Hematopoietic multipotent progenitor cell treated with erythropoietin and hydrocortisone succinate and interleukin-3 and kit ligand, for 6 days (in vitro differentiated cells): ENCODE measurements at places on chromosomes 1 and 21.

DNA sequence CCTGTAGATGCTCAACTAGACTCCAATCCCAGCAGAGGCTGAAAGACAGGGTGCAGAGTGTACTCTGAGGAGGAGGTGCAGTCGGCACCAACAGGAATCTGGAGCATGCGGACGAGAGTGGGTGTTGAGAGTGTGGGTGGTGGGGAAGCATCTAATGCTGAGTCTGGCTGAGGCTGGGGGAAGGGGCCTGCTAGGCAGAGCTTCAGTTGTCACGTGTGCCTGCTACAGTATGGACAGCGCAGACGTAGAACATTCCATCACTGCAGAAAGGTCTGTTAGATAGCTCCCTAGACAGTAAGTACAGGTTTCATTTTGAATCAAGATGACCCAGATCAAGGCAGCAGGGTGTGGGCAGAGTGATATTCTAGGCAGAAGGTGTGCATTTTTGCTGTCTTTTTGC is 23.1 kb downstream of the SNAP47 start:
- no peak for DNase-seq

DNA sequence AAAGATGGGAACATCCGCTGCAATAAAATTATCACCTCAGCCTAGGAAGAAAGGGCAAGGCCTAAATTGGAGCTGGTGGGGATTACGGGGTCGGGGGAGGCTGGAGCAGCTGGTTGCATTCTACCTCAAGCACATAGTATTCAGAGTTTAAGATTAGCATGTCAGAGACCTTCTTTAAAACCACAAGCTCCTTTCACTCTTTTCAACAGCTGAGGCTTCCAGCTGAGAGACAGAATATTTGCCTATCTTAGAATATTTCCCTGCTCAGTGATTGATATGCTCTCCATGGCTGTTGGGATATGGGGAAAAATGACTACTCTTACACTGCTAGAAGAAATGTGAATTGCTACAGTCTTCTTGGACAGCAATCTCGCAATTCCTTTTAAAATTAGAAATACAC is 248.6 kb downstream of the TBX15 start:
- DNase-seq = no peak

- DNase-seq = peak; percentile 77
Observed at GRCh38 chr1:119582801-119583200, 65.3 kb downstream of the ZNF697 start.

DNA sequence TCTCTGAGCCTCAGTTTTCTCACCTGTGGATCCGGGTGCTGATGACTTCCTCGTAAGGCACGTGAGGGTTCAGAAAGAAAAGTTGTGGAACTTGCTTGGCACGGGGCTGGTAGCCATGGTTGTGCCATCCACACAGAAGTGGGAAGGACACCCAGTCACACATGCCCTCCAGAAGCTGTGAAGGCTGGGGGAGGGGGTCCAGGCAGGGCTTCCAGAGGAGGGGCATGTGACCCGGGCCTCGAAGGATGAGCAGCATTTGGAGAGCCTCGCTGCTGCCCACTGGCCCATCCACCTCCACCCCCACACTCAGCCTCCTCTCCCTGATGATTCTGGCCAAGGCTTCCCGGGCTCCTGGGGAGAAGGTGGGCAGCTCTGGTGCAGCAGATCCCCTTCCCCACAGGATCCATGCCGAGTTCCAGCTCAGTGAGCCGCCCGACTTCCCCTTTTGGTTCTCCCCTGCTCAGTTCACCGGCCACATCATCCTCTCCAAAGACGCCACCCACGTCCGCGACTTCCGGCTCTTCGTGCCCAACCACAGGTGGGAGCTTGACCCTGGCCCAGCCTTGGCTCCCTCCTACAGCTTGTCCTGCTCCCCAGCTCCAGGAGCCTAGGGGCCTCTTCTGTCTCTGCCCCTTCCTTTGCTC is 9.4 kb downstream of the SELENON start:
- peak; percentile 36 for DNase-seq

DNA sequence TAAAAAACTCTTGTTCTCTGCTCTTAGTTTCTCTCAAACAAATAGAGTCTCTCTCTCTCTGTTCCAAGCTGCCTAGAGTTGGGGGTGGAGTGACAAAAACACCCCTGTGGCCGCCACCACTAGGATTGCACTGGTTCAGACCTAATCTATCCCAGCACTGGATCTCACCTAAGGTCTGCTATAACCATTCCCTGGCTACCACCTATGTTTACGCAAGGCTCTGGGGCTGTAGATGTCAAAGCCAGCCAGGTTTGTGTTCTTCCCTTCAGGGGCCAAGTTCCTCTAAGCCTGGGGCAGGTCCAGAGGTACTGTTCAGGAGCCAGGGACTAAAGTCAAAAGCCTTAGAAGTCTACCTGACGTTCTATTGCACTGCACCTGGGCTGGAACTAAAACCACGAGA is 12.8 kb upstream of the CYP2J2 start:
- DNase-seq = no peak

DNA sequence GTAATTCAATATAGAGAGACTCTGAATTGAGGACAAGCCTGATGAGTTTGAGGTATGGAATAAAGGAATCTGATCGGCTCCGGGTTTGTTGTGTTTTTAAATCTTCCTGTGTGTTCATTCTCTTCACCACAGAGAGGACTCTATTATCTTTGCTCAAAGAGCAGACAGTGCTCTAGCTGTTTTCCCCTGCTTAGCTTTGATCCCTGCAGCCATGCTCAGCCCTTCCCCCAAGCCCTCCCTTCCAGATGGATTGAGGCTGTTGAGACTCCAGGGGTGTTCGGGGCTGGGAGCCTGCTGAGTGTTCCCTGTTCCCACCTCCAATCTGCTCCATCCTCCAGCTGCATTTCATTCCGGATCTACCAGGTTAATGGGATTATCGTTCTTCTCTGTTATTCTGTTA is 74.2 kb upstream of the CXADR start:
- DNase-seq = no peak

DNA sequence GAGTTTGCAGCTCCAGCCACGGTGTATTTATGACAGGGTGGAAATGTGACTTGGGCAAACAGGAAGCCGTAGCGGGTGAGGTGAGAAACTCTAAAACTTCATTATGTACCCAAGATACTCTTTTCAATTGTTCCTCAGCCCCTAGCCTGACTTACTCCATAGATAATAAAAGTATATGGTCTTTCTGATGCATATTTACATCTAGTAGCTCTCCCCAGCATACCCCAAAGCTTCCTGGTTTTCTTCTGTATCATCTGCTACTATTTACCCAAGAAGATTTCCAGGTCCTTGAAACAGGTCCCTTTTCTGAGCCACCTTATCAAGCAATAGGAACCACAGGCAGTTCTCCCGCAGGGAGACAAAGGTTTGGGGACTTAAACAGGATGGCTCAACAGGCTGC is 201.5 kb upstream of the ESRRG start:
- DNase-seq = no peak

DNA sequence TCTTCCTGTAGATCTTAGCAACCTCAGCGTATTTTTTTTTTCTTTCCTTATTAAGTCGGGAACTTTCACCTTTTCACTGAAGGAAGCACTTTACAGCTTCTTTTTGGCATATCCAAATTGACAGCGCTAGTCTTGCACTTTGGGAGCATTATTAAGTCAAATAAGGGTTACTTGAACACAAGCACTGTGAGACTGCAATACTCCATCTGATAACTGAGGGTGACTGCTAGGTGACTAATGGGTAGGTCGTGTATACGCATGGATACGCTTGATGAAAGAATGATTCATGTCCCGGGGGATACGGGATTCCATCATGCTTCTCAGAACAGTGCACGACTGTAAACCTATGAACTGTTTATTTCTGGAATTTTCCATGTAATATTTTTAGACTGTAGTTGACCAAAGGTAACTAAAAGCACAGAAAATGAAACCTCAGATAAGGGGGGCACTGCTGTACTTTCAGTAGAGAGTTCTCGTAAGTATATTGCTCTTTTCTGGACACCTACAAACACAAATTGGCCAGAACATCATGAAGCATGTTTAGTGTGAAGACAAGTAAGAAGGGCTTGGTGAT is 364.7 kb downstream of the SMYD3 start:
- DNase-seq = no peak

GRCh38 chr1:50976890-50977574 is 7.0 kb downstream of the CDKN2C start:
- DNase-seq = peak; percentile 64

GRCh38 chr21:33011462-33011861 is 14.3 kb upstream of the OLIG2 start:
- no peak for DNase-seq

DNA sequence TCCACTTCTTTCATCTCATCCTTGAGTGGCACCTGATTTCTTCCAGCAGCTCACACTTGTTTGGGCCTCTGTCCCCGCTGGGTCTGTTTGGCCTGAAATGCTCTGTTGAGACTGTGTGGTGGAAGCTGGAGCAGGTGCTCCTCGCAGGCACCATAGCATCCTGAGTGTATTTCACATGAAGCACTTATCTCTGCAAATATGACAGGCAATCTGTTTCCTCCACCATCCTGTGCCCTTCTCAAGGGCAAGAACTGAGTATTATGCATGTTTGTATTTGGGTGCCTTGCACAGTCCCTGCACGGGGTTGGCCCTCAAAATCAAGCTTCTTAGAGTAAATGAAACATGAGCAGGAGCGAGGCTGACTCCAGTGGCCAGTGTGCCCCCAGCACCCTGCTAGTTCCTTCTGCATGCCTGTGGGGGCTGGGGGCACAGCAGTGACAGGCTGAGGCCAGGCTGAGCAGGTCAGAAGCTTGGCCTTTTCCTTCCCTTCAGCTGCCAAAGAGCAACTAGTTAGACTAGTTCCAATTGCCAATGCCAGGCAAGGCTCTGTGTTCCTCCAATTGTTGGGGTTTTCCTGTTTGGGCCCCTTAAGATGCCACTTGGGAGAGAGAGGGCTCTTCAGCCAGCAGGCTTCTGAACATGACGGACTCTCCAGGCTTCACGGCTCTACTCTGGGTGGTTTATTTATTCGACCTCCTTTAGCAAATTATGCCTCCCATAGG is 129.6 kb upstream of the ATP1A1 start:
- DNase-seq = no peak

DNA sequence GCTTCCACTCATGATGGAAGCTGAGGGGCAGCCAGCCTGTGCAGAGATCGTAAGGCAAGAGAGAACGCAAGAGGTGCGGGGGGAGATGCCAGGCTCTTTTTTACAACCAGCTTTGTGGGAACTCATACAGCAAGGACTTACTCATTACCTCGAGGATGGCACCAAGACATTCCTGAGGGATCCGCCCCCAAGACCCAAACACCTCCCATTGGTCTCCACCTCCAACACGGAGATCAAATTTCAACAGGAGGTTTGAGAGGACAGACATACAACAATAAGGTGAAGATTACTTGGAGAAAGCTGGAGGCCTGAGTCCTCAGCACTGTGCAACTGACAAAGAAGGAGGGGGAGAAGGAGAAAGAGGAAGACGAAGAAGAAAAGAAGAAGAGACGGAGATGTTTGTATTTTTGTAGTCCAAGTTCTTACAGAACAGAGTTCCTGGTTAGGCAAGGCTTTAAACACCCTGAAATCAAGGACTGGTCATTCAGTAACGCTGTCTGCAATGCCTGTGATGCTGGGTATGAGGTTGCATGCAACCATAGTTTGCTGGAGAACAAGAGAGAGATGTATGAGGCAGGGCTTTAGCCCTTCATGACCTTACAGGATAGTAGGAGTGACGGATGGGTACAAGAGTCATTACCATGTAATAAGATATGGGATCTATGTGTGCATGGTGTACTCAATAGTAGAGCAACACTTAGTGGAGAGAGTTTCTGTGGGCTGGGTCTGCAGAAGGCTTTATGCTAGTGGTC is 19.7 kb upstream of the GALNT2 start:
- DNase-seq = no peak

- DNase-seq = no peak
Observed at GRCh38 chr1:29448456-29449235, 212.3 kb downstream of the PTPRU start.

- DNase-seq = peak; percentile 97
Observed at GRCh38 chr1:32413507-32414185, 19.4 kb upstream of the BSDC1 start.

DNA sequence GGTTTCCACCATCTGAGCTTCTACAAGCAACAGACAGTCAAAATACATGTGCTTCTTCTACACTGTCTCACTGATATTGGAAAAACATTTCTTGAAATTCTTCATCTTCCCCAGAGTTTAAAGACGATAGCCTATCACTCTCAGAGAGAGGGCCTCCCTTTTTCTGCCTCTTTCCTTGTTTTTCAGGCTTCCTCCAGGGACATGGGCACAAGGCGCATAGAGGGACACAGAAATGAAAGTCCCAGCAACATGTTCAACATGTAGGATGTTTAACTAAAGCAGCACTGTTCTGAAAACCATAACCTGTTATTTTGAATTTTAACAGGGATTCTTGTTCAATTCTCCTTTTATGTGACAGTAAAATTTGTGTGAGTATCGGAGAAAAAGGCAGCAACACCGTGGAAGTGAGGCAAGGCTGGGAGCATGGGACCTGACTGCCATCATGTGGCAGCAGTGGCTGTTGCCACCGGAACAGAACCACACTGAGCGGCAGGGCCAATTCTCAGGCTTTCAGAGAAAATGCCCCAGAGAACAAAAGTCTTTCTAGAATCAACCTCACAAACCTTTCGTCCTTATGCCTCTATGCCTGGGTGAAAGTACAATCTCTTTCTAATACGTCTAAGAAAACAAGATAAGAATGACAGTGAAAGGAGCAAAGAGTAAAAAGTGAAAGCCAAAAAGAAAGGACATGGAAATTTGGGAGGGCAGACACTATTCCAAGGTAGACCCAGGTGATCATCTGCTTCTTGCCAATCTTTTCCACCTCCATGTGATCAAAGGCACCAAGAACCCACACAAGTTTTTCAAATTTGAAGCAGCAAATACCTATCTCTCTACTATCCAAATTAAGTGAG is 54.5 kb downstream of the PCNX2 start:
- DNase-seq = peak; percentile 79

GRCh38 chr1:195604287-195604686 is 1004.0 kb downstream of the KCNT2 start:
- DNase-seq = no peak

DNA sequence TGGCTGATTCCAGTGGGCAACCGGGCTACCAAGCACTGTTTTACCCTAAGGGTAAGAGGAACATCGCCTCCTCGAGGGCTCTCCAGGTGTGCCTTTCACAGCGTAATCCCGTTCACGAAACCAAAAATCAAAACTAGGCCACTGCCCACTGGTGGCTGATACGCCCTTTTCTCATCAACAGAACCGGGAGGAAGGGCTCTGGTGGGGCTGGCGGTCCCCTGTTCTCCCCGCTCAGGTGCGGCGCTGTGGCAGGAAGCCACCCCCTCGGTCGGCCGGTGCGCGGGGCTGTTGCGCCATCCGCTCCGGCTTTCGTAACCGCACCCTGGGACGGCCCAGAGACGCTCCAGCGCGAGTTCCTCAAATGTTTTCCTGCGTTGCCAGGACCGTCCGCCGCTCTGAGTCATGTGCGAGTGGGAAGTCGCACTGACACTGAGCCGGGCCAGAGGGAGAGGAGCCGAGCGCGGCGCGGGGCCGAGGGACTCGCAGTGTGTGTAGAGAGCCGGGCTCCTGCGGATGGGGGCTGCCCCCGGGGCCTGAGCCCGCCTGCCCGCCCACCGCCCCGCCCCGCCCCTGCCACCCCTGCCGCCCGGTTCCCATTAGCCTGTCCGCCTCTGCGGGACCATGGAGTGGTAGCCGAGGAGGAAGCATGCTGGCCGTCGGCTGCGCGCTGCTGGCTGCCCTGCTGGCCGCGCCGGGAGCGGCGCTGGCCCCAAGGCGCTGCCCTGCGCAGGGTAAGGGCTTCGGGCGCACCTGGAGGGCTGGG is at the start of gene IL6R:
TSS of gene IL6R (plus strand) at position 360 of the 763 bp plus-strand sequence. CDS start at position 647, 287 bp downstream.
- DNase-seq = peak; percentile 77
